Stimulated activated CD4-positive, alpha-beta T cell treated with anti-CD3 and anti-CD28 coated beads, Interleukin-12 subunit alpha, Interleukin-12 subunit beta, amount 100 ng/mL, for 24 hours (primary cell): ENCODE measurements at places on chromosomes 3 and 15.

DNA sequence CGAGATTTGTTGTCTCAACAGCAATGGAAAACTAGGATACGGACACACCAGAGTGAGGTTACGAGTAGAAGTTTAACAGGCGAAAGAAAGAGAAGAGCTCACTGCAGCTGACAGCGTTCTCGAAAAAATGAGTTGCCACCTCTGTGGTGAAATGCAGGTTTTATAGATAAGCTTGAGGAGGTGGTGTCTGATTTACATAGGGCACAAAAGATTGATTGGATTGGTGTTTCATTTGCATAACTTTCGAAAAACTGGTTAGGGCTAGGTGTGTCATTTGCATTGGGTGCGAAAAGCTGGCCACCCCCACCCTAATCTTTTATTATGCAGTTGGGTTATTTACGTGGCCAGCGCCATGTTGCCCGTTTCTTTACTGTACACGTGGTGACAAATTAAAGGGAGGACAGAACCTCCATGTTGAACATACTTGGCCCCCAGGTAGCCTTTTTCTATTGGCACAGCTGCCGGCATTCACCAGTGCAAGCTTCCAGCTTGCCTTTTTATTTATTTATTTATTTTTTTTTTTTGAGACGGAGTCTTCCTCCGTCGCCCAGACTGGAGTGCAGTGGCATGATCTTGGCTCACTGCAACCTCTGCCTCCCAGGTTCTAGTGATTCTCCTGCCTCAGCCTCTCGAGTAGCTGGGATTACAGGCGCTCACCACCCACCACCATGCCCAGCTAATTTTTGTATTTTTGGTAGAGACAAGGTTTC lies 8.3 kb downstream of the IFT122 start:
- no peak for DNase-seq

GRCh38 chr3:4614070-4614469 lies 120.9 kb downstream of the ITPR1 start:
- no peak for DNase-seq

GRCh38 chr15:54566654-54567053 lies 588.4 kb downstream of the UNC13C start:
- DNase-seq = no peak

DNA sequence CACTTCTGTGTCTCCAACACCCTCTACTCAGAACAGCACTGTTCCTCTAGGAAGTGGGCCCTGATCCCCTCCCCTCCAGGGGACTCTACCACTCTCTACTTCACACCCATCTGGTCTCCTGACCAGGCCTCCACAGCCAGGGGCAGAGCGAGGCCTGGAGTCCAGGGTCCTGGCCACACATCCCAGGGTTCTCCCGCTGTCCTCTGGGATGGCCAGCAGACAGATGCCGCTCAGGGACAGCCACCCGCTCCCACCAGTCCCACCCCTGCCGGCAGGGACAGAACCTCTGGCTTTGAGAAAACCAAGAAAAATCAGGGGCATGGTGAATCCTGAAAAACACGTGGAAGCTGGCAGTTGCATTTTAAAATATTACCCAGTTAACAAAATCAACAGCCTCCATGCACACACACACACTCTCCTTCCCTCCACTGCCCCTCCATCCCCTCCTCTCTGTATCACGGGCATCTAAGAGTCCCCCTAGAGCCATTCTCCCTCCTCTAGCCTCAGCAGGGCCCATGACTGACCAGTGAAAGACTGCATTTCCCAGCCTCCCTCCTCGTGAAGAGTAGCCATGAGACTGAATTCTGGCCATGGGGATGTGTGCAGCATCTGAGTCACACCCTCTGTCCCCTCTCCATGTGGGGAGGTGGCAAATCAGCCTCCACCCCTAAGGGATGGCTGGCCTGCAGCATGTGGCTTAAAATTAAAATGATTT lies 32.1 kb upstream of the IQSEC1 start:
- no peak for DNase-seq

- DNase-seq = no peak
These were observed 54.3 kb downstream of the CYFIP1 start for GRCh38 chr15:22925875-22926274.

DNA sequence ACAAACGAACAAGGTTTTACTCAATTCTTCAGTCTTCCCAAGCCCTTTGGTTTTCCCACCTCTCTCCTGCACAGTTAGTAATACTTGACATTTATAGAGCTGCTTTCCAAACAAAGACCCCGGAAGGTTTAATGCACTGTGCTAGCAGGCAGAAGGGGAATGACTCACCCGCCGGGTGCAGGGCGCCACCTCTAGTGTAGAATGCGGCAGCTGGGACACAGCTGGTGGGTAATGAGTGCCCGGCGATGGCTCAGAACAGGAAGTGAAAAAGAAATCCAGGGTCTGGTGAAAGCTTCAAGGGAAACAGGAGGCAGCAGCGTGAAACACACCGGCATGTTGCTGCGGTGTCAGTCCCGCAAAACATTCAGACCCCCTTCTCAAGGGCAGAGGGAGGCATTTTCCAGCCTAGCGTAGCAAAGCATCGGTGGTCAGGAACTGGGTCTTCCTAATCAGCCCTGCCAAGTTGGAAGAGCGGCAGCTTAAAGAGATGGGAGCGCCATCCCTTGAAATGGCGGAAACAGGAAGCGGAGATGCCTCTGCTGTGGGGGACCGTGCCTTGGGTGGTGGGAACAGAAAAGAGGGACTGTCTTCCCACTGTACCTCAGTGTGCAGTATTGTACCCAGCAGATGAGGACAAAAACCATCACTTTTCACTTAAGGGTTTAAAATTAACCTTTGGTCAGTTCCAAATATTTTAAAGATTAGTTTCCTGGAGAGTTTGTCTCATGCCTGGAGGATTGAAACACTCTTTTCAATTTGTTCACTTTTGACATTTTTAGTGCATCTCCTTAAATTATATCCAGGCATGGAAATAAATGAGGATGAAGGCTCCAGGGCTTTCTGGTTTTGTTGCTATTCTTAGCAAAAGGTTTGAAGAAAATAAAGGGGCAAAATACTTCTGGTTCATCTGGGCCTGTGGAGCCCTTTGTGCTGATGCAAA lies 160.7 kb upstream of the MCTP2 start:
- DNase-seq = no peak
